Thyroid gland (tissue), 4 donors: ENCODE measurements at places on chromosomes 6 and 20. TPM values are rescaled to one million over a fixed set of nuclear protein-coding genes. Genes with fewer than 3 reads are reported as not detected.

The RIPK1 gene
- 33.5 TPM for total RNA-seq

The ZNF165 gene
- total RNA-seq, result 5.3 TPM

The PRR18 gene
- total RNA-seq, result 0.21 TPM

The TPBG gene
- 36.5 TPM for total RNA-seq

The DNAH8 gene
- total RNA-seq, result 4.8 TPM

The COL21A1 gene
- total RNA-seq, result 4.0 TPM

The DEFB132 gene
- not detected for total RNA-seq

The OGFRL1 gene
- 15.0 TPM for total RNA-seq

GRCh38 chr6:45378334-45378926, 696 bp upstream of the SUPT3H start:
- DNase-seq, result peak; percentile 15

- no peak for DNase-seq
Observed at GRCh38 chr6:120493505-120493904, 840.8 kb downstream of the TBC1D32 start.

- DNase-seq, result no peak
Observed at GRCh38 chr20:1281279-1282057, 15.4 kb downstream of the SNPH start.

DNA sequence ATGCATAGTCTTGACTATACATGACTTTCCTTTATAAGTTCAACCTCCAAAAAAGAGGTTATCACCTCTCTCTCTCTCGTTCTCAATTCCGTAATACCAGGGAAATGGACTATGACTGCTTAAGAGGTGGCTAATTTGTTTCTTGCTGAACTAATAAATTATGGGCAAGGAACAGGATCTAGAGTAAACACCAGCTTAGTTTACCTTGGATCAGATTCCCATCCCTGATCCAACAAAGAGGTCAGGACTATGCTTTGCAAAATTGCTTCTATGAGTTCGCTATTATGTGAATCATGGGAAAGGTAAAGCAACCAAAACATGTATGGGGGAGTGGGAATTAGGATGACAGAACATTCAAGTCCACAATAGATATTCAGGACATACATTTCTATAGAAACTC, 630.7 kb downstream of the HACE1 start:
- no peak for DNase-seq

- no peak for DNase-seq
Observed at GRCh38 chr20:40943591-40943990, 85.0 kb upstream of the TOP1 start.

- DNase-seq, result no peak
Observed at GRCh38 chr6:100246206-100246605, 218.5 kb downstream of the SIM1 start.

- DNase-seq, result no peak
Observed at GRCh38 chr6:29925321-29925720, 17.0 kb upstream of the HLA-A start.

- no peak for DNase-seq
Observed at GRCh38 chr6:135759831-135760230, 91.7 kb upstream of the PDE7B start.

DNA sequence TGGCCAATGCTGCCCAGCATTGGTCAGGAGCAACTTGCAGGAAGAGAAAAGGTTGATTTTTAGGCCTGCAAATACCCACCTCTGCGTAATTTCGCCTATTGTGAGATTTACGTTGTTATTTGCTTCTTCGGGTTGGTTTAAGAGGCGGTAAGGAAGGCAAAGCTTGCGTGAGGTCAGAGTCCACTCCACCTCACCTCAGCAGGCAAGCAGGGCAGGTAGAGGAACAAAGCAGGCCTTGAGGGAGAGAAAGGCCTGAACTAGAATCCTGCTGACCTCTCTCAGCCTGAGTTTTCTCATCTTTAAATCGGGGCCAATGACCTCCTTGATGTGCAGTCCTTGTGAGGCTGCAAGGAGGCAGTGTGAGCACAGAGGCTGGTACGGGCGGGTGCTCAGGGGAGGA, 239.1 kb downstream of the CDC5L start:
- DNase-seq, result no peak

DNA sequence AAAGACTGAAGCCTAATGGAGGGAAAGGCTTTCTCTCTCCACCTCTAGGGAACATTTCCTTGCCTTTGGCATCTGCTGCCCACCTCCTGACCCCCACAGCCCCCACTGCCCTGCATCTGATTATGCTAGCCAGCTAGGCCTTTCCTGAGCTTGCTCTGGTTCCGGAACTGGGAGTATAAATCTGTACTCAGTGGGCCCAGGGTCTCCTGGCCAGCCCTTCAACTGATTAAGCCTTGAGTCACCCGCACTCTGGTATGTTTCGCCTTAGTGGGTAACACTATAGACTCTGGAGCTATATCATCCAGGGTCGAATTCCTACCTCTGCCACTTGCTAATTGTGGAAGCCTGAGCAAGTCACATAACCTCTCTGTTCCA, 45.6 kb upstream of the RIPOR2 start:
- no peak for DNase-seq

- no peak for DNase-seq
Observed at GRCh38 chr6:152441902-152442301, 195.3 kb downstream of the SYNE1 start.

GRCh38 chr6:56816370-56816769, 138.5 kb upstream of the BEND6 start:
- DNase-seq, result no peak

GRCh38 chr20:25011261-25011660, 18.7 kb upstream of the APMAP start:
- no peak for DNase-seq

GRCh38 chr20:59441860-59442810, 141.7 kb downstream of the EDN3 start:
- no peak for DNase-seq

DNA sequence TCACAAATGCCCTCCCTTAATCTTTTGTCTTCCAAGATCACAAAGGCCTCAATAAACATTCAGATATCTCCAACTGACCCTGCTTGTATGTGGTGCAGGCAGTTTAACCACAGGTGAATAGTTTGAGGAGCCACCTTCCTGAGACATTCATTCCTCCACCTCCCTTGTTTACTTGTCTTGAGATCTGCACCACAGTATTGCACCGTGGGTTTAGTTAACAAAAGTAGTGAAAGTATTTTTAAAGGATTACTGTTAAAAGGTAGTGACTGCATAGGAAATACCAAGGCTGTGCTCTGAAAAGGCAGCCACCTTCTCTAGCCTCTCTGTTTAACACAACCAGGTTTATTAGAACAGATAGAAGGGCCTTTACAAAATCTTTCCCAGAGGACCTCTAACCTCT, 46.5 kb downstream of the SESN1 start:
- no peak for DNase-seq

- peak; percentile 25 for DNase-seq
Observed at GRCh38 chr6:11277275-11278206, 45.1 kb upstream of the NEDD9 start.

- no peak for DNase-seq
Observed at GRCh38 chr6:139099984-139100383, 34.9 kb upstream of the HECA start.

DNA sequence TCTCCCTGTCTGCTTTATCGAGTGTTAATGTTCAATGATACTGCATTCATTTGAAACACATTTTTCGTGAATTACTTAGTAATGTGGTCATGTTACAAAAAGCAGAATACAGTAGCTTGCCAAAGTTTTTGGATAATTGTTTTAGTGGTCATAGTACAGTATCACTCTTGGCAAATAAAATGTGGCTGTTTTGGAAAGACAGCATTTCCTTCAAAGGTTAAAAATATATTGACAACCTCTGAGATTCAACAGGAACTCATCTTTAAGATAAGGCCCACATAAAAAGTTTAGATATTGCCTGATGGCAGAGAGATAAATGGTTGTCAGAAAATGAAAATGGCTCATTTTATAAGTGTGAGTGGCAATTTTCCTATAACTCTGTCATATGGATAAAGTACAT, 297.7 kb upstream of the MAN1A1 start:
- DNase-seq, result no peak

DNA sequence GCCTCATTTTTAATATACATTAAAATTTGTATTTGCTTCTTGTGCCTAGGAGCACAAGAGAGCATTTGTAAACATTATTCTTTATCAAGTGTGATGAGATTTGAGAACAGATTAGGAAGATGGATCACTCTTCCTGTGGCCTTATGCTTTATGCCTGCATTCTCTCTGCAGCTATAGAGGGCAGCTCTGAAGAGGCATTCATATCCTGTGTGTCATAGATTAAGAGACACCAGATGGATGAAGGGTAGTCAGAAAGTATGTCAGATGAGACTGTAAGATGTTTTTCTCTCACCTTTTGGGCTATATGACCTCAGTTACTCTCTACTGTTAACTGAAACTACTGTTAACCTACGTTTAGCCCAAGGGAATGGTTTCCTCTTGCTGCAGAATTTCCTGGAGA, 61.4 kb downstream of the DNAH8 start:
- DNase-seq, result no peak
